ENCODE measurements at places on chromosomes 6 and 20. TPM values are rescaled to one million over a fixed set of nuclear protein-coding genes. Genes with fewer than 3 reads are reported as not detected.
A peak's percentile ranks its signal among the peaks of the same experiment; 100 is the strongest.

DNA sequence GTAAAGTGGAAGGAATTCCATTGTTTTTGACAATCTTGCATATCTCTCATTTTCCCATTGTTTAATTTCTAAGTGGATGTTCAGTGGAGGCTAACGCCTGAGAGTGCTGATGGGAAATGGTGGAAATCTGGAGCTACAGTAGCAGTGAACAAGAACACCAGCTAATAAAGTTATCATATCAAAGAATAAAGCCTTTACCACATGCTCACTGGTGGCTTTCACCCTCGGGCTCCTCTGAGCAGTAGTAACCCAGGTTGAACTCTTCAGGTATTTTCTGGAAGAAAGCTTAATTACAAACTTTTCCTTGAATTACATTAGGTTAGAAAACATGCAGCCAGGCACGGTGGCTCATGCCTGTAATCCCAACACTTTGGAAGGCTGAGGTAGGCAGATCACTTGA, 10.4 kb upstream of the ACAT2 start:
- no peak for DNase-seq

DNA sequence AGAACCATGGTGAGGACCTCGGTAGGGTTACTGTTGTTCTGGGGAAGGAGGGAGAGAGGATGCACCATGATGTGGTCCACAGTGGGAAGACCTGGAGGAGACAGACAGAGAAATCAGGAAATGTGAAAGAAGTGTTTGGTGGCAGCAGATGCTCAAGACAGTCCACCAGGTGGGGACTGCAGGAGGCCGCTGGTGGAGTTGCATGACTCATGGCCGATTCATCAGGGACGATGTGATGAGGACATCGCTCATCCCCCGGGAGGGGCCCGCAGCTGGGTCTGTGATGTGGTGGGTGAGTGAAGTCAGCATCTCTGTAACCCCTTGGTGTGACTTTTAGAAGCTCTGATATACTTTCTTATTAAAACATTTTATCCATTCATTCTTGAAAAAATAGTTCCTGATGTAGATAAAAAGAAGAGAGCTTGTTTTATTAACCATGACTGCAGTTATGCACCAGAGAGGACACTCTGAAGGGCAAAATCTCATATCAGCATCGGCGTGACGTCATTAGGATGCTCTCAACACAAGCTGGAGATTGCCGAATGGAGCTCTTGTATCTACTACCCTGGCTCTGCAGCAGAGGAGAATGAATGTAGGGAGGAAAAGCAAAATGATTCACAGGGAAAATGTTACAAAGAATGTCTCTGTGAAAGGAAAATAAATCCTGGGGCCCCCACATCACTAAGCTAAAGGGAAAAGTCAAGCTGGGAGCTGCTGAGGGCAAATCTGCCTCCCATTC, 71.2 kb downstream of the RAMACL start:
- peak; percentile 55 for DNase-seq

DNA sequence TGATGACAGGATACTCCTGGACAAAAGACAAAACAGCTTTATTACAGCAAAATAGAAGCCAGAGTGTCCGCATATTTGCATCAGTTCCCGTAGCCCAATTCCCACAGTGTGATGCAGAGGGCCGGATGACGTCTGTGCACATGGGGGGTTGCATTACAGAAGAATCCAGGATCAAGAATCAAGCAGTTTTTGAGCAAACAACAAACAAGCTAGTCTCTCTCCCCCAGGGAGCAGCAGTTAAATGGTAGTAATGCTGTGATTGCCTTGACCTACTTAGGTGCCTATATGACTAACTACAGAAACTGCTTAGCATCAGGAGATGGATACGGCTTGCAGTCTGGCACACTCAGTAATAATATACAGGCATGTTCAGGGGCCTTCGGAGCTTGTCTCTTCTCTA, 3.2 kb upstream of the SDHAF4 start:
- no peak for DNase-seq

The LAMA2 gene
- 2.0 TPM for total RNA-seq

DNA sequence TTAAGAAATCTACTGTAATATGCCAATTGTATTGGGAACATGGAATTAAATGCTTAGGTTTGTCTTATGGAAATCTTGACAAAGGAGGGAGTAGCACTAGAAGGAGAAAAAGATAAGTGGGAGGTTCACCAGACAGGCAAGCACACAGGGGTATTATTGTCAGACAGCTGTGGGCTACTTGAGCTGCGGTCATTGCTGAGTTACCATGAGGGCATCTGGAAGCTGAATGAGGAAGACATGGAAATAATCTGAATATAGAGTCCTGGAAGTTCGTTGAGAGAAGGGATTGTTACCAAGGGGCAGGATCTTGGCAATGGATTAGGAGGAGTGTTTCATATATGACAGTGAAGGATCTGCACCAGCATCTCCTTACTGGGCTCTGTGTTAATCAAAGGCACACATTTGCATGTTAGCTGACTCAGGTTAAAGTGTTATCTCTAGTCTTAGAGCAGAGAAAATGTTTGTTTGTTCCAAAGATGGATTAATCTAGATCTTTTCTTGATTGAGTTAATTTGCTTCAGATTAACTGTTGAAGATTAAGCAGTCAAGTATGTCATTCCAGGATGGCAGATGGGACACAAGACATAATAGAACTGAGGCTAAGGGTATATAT, 53.0 kb upstream of the SUPT3H start:
- no peak for DNase-seq

GRCh38 chr20:38883081-38883980, 42.9 kb upstream of the FAM83D start:
- DNase-seq: no peak

- no peak for DNase-seq
Observed at GRCh38 chr6:71720705-71721104, 165.6 kb upstream of the RIMS1 start.

GRCh38 chr20:24657196-24657595, 187.8 kb downstream of the SYNDIG1 start:
- no peak for DNase-seq

GRCh38 chr6:30029588-30029987, 31.5 kb upstream of the POLR1H start:
- DNase-seq: no peak

GRCh38 chr20:45902199-45902701, 9.7 kb downstream of the PLTP start:
- DNase-seq: no peak

DNA sequence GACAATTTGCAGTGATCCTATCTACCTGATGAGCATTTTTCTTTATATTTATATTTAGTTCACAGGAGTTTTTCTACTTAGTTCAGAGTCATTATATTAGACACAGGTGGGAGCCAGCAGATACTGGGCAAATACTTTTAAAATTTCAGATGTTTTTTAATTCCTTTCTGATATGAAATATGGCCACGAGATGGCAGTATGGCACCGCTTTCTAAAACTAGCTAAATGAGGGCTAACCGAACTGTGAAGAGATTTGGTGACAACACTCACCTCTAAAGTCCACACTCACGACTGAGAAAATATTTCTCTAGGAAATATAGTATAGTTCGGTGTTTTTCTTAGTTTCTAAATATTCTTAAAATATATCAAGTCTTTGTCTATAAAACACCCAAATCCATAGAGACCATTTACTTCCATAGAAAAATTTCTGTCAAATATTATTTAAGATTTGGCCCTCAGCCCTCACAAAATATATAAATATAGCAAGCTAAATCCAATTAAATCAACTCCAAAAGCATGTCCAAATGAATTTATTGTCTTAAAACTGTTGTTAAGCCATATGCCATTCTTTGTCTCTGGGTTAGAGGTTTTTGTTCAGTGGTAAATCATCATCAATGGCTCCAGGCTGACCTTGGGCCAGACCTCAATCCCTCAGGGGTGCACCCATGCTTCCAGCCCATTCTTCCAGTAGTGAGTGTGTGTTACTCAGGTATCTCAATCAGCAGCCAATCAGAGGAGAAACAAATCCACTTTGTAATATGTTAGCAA, 63.6 kb downstream of the HUS1B start:
- peak; percentile 44 for DNase-seq

GRCh38 chr6:44569931-44570385, 182.5 kb downstream of the CDC5L start:
- DNase-seq: no peak

The OCSTAMP gene
- not detected for total RNA-seq

- peak; percentile 48 for DNase-seq
Observed at GRCh38 chr6:16481697-16482399, 243.5 kb downstream of the GMPR start.

GRCh38 chr20:63056236-63057170, 49.7 kb upstream of the BHLHE23 start:
- peak; percentile 68 for DNase-seq

DNA sequence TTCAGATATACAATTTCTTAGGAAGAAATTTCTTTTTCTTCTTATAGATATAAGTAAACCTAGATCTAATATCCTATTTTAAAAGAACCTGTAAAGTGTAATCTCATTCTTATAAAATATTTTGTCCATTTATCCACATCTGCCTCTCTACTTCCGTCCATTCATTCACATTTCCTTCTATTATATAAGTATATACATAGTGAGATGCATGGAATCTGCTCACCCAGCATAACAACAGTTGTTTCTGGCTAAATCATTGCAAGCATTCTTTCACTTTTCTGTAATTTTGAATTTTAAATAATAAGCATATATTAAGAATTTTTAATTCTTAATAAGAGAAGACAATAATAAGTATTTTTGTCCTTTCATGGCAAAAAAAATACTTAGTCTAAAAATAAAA, 45.4 kb downstream of the CEP162 start:
- DNase-seq: no peak

DNA sequence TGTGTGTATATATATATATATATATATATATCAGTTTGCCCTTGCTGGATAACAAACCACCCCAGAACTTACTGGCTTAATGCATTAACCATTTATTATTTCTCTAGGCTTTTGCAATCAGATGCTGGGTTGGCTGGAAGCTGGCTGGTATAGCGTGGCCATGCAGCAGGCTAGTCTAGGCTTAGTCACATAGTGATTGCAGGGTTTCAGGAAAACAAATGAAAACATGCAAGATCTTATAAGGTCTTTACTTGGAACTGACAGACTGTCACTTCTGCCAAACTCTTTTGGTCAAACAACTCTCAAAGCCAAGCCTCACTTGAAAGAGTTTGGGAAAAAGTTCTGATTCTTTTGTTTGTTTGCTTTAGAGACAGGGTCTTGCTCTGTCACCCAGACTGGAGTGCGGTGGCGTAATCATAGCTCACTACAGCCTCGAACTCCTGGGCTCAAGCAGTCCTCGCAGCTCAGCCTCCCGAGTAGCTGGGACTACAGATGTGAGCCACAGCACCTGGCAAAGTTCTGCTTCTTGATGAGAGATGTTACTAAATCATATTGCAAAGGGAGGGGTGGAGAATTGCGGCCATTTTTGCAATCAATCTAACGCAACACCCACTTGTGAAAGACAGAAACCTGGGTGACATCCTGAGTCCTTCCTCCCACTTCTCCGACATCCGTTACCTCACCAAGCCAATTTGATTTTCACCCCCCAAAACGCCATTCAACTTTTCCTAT, 74.6 kb upstream of the RNF24 start:
- no peak for DNase-seq

DNA sequence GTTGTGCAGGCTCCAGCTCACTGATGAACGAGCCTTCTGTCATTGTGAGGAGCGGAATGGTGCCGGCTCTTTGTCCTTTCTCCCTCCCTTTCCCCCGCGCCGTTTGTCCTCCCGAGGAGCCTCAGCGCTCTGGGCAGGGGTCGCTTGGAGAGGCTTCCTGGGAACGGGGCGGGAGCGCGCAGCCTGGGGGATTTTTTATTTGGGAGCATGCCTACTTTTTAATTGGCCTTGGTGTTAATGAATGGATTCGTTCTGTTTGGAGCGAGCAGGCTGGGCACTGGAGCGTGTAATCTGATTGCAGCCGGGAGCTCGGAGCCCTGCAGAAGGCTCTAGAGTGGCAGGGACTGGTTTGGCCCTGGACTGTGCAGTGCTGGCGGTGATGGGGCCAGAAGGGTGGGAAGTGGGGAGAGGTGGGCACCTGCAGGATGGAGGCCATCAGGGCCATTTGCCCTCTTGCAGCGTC, 118.8 kb downstream of the CDH4 start:
- no peak for DNase-seq

The CYP39A1 gene
- not detected for total RNA-seq

The EPPIN gene
- not detected for total RNA-seq

DNA sequence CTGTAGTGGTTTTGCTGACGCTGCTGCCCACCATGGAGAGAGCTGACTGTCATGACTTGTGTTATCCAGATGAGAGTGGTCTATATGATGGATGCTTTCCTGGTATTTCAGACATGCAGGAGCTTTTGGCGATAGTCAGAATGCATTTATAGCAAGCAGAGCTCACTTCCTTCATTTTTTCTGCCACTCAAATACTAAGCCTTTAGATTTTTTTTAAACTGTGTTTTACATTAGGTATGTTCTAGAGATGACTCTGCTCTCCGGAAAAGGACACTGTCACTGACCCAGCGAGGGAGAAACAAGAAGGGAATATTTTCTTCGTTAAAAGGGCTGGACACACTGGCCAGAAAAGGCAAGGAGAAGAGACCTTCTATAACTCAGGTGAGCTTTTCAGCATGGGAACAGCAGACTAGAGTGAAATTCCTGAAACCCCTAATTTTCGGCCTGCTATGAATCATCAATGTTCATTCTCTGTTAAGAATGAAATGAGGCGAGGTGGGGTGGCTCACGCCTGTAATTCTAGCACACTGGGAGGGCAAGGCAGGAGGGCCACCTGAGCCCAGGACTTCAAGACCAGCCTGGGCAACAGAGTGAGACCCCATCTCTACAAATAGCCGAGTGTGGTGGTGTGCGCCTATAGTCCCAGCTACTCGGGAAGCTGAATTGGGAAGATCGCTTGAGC, 98.6 kb upstream of the CLDN20 start:
- DNase-seq: no peak

GRCh38 chr20:47348539-47349142, 7.9 kb downstream of the ZMYND8 start:
- DNase-seq: no peak

GRCh38 chr20:22810626-22811569, 224.2 kb upstream of the SSTR4 start:
- no peak for DNase-seq

The PSORS1C2 gene
- not detected for total RNA-seq

DNA sequence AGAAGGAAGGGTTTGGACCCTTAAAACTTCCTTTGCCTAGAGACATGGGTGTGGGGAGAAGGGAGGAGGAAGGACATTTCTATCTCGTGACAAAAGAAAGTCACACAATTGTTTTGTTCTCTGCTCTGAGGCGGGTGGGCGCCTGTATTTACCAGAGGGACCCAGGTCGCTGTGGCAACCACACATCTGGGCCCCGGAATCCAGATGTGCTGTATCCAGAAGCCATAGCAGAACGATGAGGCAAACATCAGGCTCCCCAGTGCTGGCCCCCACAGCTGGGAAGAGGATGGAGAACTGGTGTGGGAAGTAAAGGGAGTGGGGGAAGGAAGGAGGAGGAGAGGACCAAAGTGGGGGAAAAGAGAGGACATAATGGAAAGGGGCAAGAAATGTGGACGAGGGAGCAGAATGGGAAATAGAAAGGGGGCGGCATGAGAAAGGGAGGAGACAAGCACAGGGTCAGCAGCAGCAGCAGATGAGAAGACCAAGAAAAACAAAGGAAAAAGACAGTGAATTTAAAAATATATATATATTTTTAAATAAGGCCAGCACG, 3.4 kb upstream of the TNXB start:
- no peak for DNase-seq

The CENPW gene
- total RNA-seq: 62.5 TPM

GRCh38 chr6:82882363-82883023, 183.1 kb downstream of the UBE3D start:
- DNase-seq: no peak

The PRPF6 gene
- total RNA-seq: 64.5 TPM
